ENCODE measurements at places on chromosomes 12 and 14.

DNA sequence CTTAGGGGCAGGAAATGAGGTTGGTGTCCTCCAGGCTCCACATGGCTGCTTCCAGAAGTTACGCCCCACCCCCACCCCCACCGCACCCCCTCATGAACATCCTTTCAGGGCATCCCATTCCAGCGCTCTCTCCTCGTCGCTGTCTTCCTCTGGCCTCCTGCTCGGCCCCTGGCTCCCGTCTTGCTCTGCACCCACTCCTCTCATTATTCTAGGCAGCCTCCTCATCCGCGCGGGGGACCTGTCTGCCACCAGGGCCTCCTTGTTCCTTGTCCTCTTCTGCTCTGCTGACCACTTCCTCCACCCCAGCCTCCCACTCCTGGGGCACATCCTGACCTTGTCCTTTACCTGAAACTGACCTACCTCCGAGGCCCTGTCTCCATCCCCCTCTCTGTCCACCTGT, 29.8 kb upstream of the PLEKHG6 start:
- DNase-seq, result peak; percentile 42

DNA sequence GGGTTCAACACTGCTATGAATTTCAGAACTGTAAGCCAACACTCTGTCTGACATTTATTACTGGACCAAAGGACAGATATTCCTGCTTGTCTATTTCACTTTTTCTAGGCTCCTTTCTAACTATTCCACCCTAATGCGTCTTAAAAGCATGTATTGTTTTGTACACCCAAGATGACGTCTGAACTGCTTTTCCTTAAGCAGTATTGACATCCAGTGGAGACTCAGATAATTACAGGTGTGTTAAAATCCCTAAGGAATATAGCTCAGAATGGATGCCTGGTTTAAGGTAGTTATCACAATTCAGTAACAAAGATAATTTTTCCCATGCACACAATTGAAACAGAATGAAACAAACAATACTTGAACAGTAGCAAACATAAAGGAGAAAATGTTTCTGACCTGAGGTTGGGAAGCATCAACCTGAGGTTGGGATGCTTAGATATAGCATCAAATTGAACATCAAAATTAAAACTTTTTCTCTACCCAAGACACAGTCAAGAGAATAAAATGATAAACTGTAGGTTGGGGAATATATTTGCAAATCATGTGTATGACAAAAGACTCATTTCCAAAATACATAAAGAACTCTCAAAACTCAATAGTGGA, 93.7 kb upstream of the PTPRR start:
- DNase-seq, result no peak

- no peak for DNase-seq
Measured at GRCh38 chr14:103562179-103562428, 353 bp downstream of the BAG5 start.

- no peak for DNase-seq
Measured at GRCh38 chr14:72291908-72292688, 359.9 kb downstream of the RGS6 start.

- no peak for DNase-seq
Measured at GRCh38 chr12:132834181-132834711, 5.6 kb upstream of the GOLGA3 start.

DNA sequence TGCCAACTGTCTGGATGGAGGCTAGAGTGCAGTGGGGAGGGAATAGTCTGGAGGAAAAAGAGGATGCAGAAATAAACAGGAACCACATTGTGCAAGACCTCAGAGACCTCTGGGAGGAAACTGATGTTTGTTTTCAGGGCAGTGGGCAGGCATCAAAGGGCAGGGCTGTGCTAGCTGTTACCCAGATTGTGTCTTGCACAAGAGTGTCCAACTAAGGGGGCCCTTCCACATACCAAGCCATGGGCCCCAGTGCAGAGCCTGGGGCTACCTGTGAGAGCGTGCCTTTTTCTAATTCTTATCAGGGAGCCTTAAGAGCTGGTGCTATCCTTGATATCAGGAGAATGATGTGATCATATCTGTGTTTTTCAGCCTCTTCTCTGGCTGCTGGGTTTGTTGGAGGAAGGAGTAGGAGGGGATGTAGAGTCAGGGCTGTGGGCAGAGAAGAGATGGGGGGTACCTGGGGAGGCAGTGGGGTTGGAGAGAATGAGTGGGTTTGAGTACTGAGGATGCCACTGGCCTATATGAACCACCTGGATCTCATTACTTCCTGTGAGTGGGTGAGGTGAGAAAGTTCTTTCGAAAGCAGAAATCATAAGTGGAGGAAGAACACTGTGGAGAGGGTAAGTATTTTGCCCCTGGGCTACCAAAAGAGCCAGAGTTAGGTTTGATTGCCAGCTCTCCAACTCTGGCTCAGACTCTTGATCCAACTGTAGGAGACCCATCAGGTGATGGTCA, 259.2 kb upstream of the CRY1 start:
- DNase-seq, result no peak

GRCh38 chr12:64347630-64348029, 42.9 kb downstream of the C12orf56 start:
- DNase-seq, result no peak
